ENCODE measurements at places on chromosomes 16 and 17.

- DNase-seq, result no peak
Measured at GRCh38 chr17:73228748-73229236, 32.9 kb downstream of the CPSF4L start.

DNA sequence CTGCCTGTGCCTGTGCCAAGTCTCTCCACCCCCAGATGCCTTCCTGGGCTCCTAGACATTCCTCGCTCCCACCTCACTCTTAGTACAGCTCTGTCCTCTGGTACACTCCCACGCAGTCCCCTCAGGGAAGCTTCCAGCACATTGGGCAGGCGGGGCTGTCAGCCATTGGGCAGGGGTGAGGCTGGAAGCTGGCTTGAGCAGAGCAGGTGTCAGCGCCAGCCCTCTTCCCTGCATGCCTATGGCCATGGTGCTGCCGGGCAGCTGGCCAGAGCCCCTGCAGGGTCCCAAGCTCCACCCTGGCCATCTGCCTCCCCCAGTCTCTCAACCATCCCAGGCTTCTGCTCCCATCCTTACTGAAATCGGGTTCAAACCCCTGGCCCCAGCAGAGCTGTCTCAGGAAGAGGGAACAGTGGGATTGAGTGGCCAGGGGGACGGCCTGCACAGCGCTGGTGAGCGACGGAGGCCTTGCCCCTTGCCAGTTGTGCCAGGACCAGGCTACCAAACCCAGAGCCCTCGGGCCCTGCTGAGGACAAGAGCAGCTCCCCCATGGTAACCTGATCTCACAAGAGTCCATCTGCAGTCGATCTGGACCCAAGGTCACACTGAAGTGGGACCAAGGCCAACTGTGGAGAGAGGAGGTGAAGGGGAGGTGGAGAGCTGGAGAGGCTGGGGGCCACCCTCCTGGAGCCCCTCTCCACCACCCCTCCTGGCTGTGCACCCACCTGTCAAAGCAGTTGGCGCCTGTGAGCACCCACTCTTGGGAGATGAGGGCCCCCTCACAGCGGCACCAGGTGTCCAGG, 2.4 kb upstream of the B9D1 start:
- DNase-seq, result no peak

- no peak for DNase-seq
Measured at GRCh38 chr16:77679901-77680300, 42.4 kb upstream of the NUDT7 start.

DNA sequence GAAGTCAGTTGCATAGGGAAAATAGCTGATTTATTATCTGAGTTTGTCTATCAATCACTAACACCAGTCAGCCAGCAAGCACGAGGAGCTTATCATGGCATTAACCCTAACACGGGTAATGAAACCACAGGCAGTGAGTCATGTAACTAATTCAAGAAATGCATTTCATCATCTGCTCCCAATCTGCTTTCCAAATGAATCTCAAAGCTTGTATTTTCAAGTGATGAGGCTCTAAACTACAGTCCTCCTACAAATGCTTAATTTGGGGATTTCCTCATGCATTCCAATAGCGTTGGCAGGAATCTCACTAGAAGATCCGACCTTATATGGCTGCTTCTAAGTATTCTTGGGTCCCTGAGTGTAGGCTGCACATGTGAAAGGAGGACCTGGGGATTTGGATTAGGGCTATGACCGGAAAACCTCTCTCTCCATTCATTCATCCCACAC, 118.4 kb upstream of the HSBP1 start:
- DNase-seq, result no peak

DNA sequence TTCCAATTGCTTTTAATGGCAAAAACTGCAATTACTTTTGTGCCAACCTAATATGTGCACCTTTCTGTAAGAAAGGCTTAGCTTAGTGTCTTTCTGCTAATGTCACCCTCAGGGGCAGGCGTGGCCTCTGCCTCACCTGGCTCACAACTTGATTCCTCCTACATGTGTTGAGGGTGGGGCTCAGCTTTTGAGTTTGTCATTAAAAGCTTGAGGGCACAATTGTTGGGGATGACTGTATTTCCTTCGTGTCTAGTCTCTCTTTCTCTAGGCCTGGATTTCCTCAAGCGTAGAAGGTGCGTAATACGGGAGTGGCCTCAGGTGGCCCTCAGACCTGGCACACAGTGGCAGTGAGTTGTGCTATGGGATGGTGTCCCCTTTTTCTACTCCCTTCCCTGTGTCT, 94.4 kb downstream of the CLEC16A start:
- no peak for DNase-seq

DNA sequence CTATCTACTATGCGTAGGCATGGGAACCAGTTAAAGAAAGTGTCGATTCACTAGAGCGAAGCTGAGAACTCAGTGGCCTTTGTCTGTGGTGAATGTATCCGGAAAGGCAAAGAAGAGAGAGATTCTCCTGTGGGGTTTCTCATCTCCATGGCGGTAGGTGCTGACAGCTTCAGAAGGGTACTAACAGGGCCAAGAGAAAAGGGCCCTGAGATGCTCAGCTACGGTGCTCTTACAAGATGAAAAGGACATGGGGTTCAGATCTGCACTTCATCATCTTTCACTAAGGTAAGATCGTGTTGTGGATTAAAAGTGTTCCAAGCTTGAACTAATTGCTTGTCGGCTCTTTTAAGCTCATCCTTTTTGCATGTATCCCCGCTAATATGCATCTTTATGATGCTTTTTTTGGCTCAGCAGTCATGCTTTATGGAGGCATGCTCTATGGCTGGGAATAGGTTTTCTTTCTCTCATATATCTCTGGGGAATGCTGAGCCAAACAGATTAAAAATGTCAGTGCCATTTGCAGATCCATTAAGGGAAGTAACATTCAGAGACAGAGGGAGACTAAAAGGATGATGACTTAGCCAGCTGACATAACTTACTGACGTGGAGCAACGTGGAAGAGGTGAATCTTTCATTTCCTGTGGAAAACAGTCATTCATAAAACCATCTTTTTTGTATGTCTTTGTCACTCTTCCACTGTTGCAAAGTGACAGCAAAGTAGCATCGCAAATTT, 29.9 kb downstream of the KCNJ16 start:
- no peak for DNase-seq

- no peak for DNase-seq
Measured at GRCh38 chr17:69702078-69702477, 287.6 kb downstream of the MAP2K6 start.

- DNase-seq, result no peak
Measured at GRCh38 chr16:25235991-25236390, 19.2 kb downstream of the AQP8 start.
